ENCODE measurements at places on chromosomes 5 and 9. TPM values are rescaled to one million over a fixed set of nuclear protein-coding genes. Genes with fewer than 3 reads are reported as not detected.
A peak's percentile ranks its signal among the peaks of the same experiment; 100 is the strongest.

- H3K4me3 ChIP-seq = no peak overlapping the region
- H3K27ac ChIP-seq = peak overlapping the region; percentile 27
- H3K4me1 ChIP-seq = peaks cover 7% of the 10 kb centered on the region
- H3K36me3 ChIP-seq = peaks cover 3% of the 10 kb centered on the region
Measured at GRCh38 chr5:135329913-135330797, 68.9 kb downstream of the MACROH2A1 start.

The CNTLN gene
- total RNA-seq = 0.50 TPM

The SHOC1 gene
- total RNA-seq = not detected

- H3K36me3 ChIP-seq = no peaks in the 10 kb centered on the region
- no peak overlapping the region for H3K4me3 ChIP-seq
- no peaks in the 10 kb centered on the region for H3K27me3 ChIP-seq
- H3K27ac ChIP-seq = no peak overlapping the region
Measured at GRCh38 chr9:100222674-100223073, 123.6 kb downstream of the INVS start.

- no peaks in the 10 kb centered on the region for H3K36me3 ChIP-seq
- no peak for DNase-seq
- H3K27ac ChIP-seq = no peak overlapping the region
Measured at GRCh38 chr9:124849801-124850200, 3.5 kb upstream of the WDR38 start.

GRCh38 chr5:16140417-16140816 lies 39.2 kb downstream of the MARCHF11 start:
- no peak overlapping the region for H3K4me3 ChIP-seq
- no peaks in the 10 kb centered on the region for H3K27me3 ChIP-seq
- no peaks in the 10 kb centered on the region for H3K4me1 ChIP-seq
- H3K36me3 ChIP-seq = no peaks in the 10 kb centered on the region
- DNase-seq = no peak

DNA sequence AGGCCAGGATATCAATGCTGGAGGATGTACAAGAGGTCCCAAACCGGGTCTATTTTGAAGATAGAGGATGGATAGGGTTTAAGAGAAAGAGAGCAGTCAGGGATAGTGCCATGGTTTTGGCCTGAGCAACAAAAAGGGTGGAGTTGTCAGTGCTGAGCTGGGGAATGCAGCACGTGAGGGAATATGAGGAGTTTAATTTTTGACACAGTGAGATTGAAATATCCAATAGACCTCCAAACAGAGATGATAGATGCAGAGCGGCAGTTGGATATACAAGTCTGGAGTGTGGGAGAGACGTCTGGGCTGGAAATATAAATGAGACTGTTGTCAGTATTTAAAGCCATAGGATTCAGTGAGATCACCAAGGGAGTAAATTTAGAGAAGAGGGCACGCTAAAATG lies 136.7 kb upstream of the EFNA5 start:
- DNase-seq = no peak
- peaks cover 26% of the 10 kb centered on the region for H3K27me3 ChIP-seq
- H3K36me3 ChIP-seq = no peaks in the 10 kb centered on the region
- no peak overlapping the region for H3K4me3 ChIP-seq
- H3K27ac ChIP-seq = no peak overlapping the region
- no peaks in the 10 kb centered on the region for H3K4me1 ChIP-seq

DNA sequence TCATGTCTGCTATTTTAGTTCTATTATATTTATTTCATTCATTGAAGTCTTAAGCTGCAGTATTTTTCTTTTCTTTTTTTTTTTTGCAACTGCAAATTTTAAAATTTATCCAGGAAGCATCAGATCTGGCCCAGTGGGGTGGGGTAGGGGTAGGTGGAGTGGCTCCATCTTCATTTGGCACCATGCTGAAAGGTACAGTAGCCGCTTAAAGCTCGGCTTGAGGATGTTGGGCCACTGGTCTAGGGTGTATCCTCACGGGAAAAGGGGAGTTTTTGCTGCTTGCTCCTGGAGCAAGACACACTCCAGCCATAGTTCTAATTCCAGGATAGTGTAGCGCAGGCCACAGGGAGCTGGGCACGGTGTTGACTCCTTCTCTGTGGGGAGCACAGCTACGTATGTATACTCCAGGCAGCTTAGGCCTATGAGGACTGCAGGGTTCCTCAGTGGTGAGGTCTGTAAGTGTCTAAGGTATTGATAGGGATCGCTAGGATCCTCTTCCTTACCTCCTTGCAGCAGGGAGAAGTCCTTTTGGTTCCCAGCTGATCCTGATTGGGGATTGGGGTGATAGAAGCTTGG lies 22.7 kb downstream of the RCL1 start:
- no peak for DNase-seq
- no peaks in the 10 kb centered on the region for H3K36me3 ChIP-seq
- peaks cover 23% of the 10 kb centered on the region for H3K4me1 ChIP-seq
- H3K27me3 ChIP-seq = no peaks in the 10 kb centered on the region
- H3K27ac ChIP-seq = no peak overlapping the region

The LPAR1 gene
- not detected for total RNA-seq

The ACO1 gene
- total RNA-seq = 3.9 TPM

DNA sequence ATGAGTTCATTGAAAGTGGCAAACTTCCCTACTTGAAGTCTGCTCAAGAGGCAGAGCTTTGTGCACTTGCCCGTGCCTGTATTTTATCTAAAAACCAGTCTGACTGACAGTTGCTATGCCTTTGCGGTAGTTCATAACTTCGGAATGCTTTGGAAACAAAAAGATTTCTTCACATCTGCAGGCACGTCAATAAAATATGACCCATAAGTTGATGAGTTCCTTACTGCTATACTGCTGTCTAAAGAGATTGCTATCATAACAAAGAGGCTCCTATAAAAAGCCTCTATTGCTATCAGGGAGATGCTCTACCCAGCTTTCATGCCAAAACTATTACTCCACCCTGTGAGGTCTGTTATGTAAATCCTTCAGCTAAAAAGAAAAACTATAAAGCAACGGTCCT lies 25.4 kb upstream of the RNF20 start:
- peaks cover 3% of the 10 kb centered on the region for H3K4me1 ChIP-seq
- peaks cover 22% of the 10 kb centered on the region for H3K27me3 ChIP-seq
- DNase-seq = no peak
- H3K4me3 ChIP-seq = no peak overlapping the region
- H3K27ac ChIP-seq = no peak overlapping the region

GRCh38 chr5:137220523-137220927 lies 278.6 kb downstream of the SPOCK1 start:
- H3K36me3 ChIP-seq = no peaks in the 10 kb centered on the region
- H3K27me3 ChIP-seq = peaks cover 6% of the 10 kb centered on the region
- no peak overlapping the region for H3K4me3 ChIP-seq
- H3K27ac ChIP-seq = no peak overlapping the region

- no peak overlapping the region for H3K4me3 ChIP-seq
- peaks cover 20% of the 10 kb centered on the region for H3K4me1 ChIP-seq
- no peaks in the 10 kb centered on the region for H3K36me3 ChIP-seq
- H3K27ac ChIP-seq = peak overlapping the region; percentile 8
- no peak for DNase-seq
Measured at GRCh38 chr5:127011961-127012644, 18.3 kb downstream of the MARCHF3 start.

The BSPRY gene
- total RNA-seq = 0.32 TPM

DNA sequence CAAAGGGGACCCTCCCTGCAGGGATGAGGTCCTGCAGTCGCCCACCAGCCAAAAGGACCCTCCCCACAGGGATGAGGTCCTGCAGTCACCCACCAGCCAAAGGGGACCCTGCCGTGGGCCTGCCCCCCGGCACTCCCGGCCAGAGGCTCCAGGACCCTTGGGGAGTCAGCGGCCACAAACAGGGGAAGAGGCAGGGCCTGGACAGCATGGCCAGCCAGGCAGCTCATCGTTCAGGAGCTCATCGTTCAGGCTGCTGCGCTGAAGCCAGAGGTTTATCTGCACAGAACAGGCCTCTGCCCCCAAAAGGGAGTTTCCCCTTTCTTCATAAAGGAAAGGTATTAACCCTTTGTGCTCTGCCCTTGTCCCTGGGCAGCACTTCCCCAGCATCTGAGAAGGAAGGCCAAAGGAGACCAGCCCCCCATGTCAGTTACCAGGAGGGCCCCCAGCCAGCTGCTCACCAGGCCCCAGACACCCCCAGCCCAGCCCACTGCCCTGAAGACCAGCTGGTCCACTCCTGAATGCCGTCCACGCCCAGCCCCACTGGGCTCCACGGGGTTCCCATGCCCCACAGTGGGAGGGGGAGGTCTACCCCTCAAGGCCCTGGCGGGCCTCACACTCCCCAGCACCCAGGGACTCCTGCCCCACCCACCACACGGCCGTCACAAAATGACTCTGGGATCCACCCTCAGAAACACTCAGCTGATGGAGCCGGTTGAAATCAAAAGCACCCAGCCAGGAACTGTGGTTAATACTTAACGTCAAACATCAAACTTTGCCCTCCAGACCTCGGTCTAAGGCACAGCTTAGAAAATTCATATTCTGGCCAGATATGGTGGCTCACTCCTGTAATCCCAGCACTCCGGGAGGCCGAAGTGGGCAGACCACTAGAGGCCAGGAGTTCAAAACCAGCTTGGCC lies 6.3 kb downstream of the SLC12A7 start:
- peak overlapping the region; percentile 94 for H3K4me3 ChIP-seq
- H3K36me3 ChIP-seq = peaks cover 4% of the 10 kb centered on the region
- peaks cover 59% of the 10 kb centered on the region for H3K4me1 ChIP-seq
- H3K27ac ChIP-seq = peak overlapping the region; percentile 96
- no peaks in the 10 kb centered on the region for H3K27me3 ChIP-seq

The CHSY3 gene
- not detected for total RNA-seq

DNA sequence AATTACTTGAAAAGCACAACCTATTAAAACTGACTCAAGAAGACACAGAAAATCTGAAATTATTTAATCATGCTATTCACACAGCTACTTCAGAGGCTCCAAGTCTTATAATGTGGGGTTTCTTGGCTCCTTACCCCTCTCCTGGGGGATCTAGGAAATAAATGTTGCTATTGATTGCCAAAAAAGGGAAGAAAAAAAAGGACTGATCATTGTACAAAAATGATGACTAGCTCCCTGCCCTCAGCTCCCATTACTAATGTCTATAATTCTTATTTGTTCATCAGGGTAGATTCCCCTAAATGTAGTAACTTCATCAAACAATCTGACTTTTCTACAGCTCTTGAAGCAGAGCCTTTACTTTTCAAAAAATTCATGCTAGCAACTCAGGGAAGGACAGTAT lies 3.3 kb upstream of the SMC5 start:
- H3K27me3 ChIP-seq = no peaks in the 10 kb centered on the region
- DNase-seq = no peak
- peaks cover 22% of the 10 kb centered on the region for H3K4me1 ChIP-seq
- peaks cover 2% of the 10 kb centered on the region for H3K36me3 ChIP-seq
- H3K4me3 ChIP-seq = no peak overlapping the region
- H3K27ac ChIP-seq = no peak overlapping the region

The PGM5 gene
- 0.16 TPM for total RNA-seq

- no peaks in the 10 kb centered on the region for H3K36me3 ChIP-seq
- no peaks in the 10 kb centered on the region for H3K4me1 ChIP-seq
- H3K4me3 ChIP-seq = no peak overlapping the region
- H3K27ac ChIP-seq = no peak overlapping the region
- no peak for DNase-seq
- H3K27me3 ChIP-seq = no peaks in the 10 kb centered on the region
Measured at GRCh38 chr9:12935714-12936113, 160.9 kb downstream of the LURAP1L start.

The EIF4E1B gene
- total RNA-seq = not detected

The PHF19 gene
- total RNA-seq = 96.9 TPM

- H3K4me1 ChIP-seq = peaks cover 3% of the 10 kb centered on the region
- no peak for DNase-seq
- H3K27me3 ChIP-seq = peaks cover 56% of the 10 kb centered on the region
- H3K27ac ChIP-seq = no peak overlapping the region
- no peaks in the 10 kb centered on the region for H3K36me3 ChIP-seq
Measured at GRCh38 chr9:35980289-35981011, 22.5 kb upstream of the OR2S2 start.

GRCh38 chr5:125372694-125373631 lies 626.5 kb upstream of the ZNF608 start:
- H3K27ac ChIP-seq = no peak overlapping the region
- no peak overlapping the region for H3K4me3 ChIP-seq
- DNase-seq = no peak

DNA sequence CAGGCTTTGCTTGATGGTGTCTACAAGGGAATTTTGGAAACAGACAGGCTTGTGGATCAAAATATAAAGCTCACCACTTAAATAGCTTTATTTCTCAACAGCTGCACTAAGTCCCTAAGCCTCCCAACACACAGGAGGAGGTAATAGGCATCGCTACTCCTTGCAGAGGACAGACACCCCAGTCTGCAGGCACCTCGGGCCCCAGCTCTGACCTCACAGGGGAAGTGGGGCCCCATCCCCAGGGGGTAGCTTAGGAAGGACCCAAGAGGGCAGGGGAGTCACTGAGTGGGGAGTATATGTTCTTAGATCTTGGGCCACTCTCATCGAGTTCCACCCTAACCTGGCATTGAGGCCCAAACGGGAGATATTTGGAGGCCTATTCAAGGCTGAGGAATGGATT lies 66.7 kb upstream of the XPA start:
- no peak overlapping the region for H3K27ac ChIP-seq
- no peak overlapping the region for H3K4me3 ChIP-seq
- peaks cover 8% of the 10 kb centered on the region for H3K36me3 ChIP-seq
- H3K27me3 ChIP-seq = peaks cover 71% of the 10 kb centered on the region
- DNase-seq = no peak
- H3K4me1 ChIP-seq = peaks cover 6% of the 10 kb centered on the region

The PCDHB14 gene
- total RNA-seq = not detected

GRCh38 chr5:72709341-72709740 lies 107.1 kb upstream of the TNPO1 start:
- no peak overlapping the region for H3K27ac ChIP-seq
- no peaks in the 10 kb centered on the region for H3K36me3 ChIP-seq
- H3K27me3 ChIP-seq = peaks cover 52% of the 10 kb centered on the region
- H3K4me1 ChIP-seq = no peaks in the 10 kb centered on the region

Data from T-helper 17 cell (primary cell).